ENCODE measurements at places on chromosomes 6 and 20.

DNA sequence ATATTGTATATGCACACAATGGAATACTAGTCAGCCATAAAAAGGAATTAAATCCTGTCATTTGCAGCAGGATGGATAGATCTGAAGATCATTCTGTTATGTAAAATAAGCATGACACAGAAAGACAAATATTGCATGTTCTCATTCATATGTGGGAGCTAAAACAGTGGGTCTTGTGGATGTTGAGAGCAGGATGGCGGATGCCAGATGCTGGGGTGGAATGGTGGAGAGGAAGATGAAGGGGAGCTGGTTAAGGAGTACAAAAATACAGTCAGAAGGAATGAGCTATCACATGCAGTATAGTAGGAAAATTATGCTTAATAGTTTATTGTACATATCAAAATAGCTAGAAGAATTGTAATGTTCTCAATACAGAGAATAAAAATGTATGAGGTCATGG, 41.8 kb downstream of the THBS2 start:
- no peak for DNase-seq

DNA sequence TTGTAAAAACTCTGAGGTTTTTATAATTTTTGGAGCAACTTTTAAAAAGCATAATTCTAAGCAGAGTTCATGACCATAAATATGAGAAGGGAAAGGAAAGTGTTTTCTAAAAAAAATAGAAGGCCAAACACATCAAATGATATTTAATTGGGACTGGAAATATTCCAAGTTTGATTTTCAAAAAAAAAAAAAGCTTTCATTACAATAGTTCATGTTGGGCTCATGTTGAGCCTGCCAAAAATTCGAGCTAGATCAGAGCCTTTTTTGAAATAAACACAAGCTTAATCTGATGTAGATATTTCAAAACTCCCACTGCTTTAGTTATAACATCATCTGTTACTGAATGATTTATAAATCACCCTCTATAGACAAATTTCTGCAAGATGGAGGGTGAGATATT, 163.4 kb upstream of the DEFB112 start:
- peak; percentile 10 for DNase-seq

DNA sequence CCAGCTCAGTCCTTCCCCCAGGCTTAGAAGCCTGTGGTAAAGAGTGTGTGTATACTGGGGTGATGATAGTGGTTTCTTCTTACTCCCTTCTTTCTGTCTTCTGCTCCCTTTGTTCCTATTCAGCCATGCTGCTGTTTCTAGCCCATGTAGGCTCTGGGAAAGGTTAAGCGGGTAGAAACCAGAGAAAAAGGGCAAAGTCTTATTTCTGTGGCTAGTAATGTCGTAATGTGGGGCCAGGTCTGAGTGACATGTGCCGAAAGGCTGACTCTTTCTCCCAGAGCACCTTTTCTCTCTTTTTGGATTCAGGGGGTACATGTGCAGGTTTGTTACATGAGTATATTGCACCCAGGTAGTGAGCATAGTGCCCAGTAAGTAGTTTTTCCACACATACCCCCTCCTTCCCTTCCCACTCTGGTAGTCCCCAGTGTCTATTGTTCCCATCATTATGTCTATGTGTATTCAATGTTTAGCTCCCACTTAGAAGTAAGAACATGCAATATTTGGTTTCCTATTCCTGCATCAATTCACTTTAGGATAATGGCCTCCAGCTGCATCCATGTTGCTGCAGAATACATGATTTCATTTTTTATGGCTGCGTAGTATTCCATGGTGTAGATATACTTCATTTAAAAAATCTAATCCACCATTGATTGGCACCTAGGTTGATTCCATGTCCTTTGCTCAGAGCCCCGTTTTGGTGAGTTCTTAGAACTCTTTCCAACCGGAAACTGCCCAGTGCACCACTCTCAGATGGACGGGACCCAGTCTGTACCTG, 74.3 kb downstream of the EFHC1 start:
- DNase-seq: no peak

- DNase-seq: no peak
Observed at GRCh38 chr6:146583966-146584365, 14.8 kb upstream of the ADGB start.

DNA sequence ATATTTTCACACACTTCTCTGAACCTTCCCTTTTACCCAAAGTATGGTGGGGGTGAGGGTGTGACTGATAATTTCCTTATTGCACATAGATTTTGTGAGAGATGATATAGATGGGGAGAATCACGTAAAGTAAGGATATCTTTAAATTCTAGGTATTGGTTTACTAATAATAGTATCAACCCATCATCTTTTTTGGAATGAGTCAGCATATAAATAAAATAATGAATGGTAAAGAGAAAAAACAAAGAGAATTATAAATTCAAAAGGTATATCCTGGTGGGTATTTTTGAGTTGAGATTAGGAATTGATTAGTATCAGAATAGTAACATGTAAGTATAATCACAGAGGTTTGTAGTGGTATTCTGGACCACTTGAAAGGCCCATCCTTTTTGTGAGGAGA, 56.1 kb downstream of the MACROD2 start:
- DNase-seq: no peak

DNA sequence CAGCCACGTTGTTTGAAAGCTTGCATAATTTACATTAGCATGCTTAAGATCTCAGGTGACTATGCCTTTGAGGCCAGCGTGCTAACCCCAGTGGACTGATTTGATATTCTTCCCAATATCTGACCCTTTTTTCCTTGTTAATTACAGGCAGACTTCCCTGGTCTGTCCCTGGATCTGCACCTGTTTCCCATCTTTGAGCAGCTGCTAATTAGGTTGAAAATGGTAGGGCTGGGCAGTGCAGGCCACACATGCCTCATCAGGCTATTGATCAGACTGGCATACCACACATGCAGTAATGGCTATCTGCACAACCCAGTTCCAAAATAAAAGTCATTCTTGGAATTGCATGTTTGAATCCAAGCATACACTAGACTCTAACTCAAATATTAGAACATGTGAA, 164.3 kb upstream of the TFAP2D start:
- peak; percentile 28 for DNase-seq

DNA sequence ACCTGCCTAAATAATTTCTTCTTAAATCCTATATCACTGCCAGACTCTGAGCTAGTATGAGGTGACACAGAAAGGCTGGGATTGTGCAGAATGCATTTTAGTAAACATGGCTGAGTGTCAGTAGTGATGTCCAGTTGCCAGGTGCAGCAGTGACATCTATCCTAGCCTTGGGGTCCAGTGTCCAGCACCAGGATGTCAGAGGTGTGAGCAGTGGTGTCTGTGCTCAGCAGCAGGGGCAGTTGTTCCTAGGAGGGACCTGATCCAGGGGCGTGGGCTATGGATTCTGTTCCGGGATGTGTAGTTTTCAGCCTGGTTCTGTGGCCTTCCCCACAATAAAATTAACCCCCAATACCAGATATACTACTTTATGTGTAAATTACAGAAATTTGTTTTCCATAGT, 6.0 kb downstream of the HLA-C start:
- no peak for DNase-seq

- DNase-seq: no peak
Observed at GRCh38 chr6:146850981-146851380, 252.2 kb downstream of the ADGB start.

DNA sequence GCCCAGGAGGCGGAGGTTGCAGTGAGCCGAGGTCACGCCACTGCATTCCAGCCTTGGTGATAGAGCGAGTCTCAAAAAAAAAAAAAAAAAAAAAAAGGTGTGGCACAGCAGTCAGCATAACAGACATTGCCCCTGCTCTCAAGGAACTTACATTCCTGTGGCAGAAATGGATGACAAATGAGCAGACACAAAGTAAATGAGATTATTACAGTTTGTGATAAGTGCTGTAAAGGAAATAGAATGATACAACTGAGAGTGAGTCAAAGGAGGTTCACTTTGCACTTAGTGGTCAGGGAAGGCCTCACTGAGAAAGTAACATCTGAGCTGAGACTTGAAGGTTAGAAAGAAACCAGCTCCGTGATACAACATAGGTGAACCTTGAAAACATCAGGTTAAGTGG, 36.4 kb downstream of the CEP250 start:
- no peak for DNase-seq

All from NCI-H1105 (cell line).